ENCODE measurements at places on chromosomes 3 and 15. TPM values are rescaled to one million over a fixed set of nuclear protein-coding genes. Genes with fewer than 3 reads are reported as not detected.

Gene LTK
- total RNA-seq = 4.9 TPM

Gene ARRDC4
- 36.5 TPM for total RNA-seq

DNA sequence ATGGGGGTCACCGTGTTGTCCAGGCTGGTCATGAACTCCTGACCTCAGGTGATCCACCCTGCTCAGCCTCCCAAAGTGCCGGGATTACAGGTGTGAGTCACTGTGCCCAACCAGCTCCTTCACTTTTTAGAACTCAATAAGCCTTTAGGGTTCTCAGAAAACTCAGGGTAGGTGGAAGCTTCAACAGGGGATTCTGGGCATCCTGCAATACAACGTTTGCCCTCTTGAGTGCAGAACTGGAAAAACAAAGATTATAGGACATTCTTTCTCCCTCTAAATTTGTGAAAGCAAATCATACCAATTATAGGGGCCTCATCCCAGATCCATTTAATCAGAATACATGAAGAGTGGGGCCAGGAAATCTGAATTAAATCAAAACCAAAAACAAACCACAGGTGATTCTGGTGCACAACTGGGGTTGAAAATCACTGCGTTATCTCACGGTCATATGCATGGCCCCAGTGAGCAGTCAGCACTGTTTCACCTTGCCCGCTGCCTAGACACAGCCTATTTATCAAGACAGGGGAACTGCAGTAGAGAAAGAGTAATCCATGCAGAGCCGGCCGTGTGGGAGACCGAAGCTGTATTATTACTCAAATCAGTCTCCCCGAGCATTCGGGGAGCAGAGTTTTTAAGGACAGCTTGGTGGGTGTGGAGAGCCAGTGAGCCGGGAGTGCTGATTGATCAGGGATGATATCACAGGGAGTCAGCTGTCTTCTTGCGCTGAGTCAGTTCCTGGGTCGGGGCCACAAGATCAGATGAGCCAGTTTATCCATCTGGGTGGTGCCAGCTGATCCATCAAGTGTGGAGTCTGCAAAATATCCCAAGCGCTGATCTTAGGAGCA is 58.4 kb downstream of the TMEM44 start:
- H3K27me3 ChIP-seq = no peaks in the 10 kb centered on the region
- H3K27ac ChIP-seq = no peak overlapping the region
- DNase-seq = no peak

GRCh38 chr3:184380627-184381260 is 890 bp downstream of the CHRD start:
- H3K27ac ChIP-seq = peak overlapping the region; percentile 3
- H3K36me3 ChIP-seq = no peaks in the 10 kb centered on the region
- peak overlapping the region; percentile 62 for H3K4me3 ChIP-seq
- no peak for DNase-seq
- peaks cover 37% of the 10 kb centered on the region for H3K4me1 ChIP-seq
- H3K27me3 ChIP-seq = no peaks in the 10 kb centered on the region

GRCh38 chr3:105480768-105481167 is 114.1 kb downstream of the ALCAM start:
- H3K36me3 ChIP-seq = no peaks in the 10 kb centered on the region
- no peak overlapping the region for H3K27ac ChIP-seq
- no peak for DNase-seq

DNA sequence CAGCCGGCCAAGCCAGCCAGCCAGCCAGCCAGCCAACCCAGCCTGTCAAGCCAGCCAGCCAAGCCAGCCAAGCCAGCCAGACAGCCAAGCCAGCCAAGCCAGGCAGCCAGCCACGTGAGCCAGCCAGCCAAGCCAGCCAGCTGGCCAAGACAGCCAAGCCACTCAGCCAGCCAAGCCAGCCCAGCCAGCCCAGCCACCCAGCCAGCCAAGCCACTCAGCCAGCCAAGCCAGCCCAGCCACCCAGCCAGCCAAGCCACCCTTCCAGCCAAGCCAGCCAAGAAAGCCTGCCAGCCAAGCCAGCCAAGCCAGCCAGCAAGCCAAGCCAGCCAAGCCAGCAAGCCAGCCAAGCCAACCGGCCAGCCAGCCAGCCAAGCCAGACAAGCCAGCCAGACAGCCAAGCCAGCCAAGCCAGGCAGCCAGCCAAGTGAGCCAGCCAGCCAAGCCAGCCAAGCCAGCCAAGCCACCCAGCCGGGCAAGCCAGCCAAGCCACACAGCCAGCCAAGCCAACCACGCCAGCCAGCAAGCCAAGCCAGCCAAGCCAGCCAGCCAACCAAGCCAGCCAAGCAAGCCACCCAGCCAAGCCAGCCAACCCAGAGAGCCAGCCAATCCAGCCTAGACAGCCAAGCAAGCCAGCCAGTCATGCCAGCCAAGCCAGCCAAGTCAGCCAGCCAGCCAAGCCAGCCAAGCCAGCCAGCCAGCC is 199.5 kb downstream of the GOLGA6L6 start:
- H3K27ac ChIP-seq = no peak overlapping the region
- H3K27me3 ChIP-seq = no peaks in the 10 kb centered on the region
- peak; percentile 17 for DNase-seq
- H3K4me1 ChIP-seq = no peaks in the 10 kb centered on the region

Gene CAND2
- under 0.01 TPM for total RNA-seq

GRCh38 chr3:156519758-156520162 is 35.2 kb downstream of the SSR3 start:
- peaks cover 14% of the 10 kb centered on the region for H3K4me1 ChIP-seq
- no peak for DNase-seq
- H3K36me3 ChIP-seq = no peaks in the 10 kb centered on the region
- no peak overlapping the region for H3K27ac ChIP-seq
- H3K27me3 ChIP-seq = no peaks in the 10 kb centered on the region

Gene ARPP19
- total RNA-seq = 88.7 TPM

- no peak overlapping the region for H3K27ac ChIP-seq
- H3K4me1 ChIP-seq = no peaks in the 10 kb centered on the region
- H3K4me3 ChIP-seq = no peak overlapping the region
- no peaks in the 10 kb centered on the region for H3K36me3 ChIP-seq
- no peaks in the 10 kb centered on the region for H3K27me3 ChIP-seq
These were observed 231.3 kb downstream of the VPS13C start for GRCh38 chr15:61828860-61829513.

GRCh38 chr3:187183210-187183862 is 13.9 kb upstream of the RTP1 start:
- no peaks in the 10 kb centered on the region for H3K36me3 ChIP-seq
- H3K4me3 ChIP-seq = no peak overlapping the region
- H3K27ac ChIP-seq = no peak overlapping the region
- H3K27me3 ChIP-seq = no peaks in the 10 kb centered on the region

DNA sequence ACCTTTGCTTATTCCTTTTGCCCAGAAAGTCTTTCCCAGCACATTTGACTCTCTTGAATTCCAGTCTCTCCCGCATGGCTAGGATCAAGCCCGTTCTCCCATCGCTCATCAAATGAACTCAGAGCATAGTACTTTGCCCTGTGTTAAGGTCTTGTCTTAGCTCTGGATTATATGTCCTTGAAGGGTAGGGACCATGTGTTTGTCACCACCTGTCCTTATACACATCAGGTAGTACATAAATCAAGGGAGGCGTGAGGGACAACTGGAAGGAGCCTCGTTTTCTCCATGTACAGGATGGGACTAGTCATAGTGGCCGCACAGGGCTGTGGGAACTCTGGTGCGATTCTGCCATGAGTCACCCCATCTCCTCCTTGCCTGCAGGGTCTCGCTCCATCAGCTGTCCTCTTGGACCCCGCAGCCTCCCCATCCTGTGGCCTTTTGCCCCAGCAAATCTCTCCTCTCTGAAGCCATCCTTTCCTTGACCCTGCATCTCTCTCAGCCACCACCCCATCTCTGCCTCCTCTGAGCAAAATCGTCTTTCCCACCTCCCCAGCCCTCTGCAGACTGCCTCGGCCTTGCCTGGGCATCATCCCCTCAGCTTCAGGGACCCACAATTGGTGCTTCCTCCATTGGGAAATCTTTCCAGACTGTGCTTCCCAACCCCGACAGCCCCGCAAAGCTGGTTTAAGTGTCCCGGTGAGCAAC is 33.4 kb upstream of the RAB6B start:
- no peak overlapping the region for H3K27ac ChIP-seq
- H3K27me3 ChIP-seq = no peaks in the 10 kb centered on the region
- no peak for DNase-seq
- no peak overlapping the region for H3K4me3 ChIP-seq
